ENCODE measurements at places on chromosomes 7 and 10.
A peak's percentile ranks its signal among the peaks of the same experiment; 100 is the strongest.

- DNase-seq = peak; percentile 8
Observed at GRCh38 chr10:49119746-49120145, 4.4 kb upstream of the VSTM4 start.

DNA sequence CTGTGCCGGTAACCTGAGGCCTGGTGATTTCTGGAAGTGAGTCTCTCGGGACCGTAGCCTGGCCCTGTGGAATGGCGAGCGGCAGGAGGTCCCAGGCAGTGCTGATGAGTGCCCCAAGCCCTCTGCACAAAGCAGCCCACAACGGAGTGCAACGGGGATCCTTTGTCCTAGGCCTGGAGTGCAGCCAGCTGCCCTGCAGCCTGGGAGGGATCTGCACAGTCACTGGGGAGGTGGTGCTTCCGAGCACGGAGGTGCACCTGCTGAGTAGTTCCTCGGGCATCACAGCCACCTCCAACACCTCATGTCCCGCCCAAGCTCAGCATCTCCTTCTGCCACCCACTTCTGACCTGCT is 162.8 kb upstream of the ZMIZ1 start:
- peak; percentile 62 for DNase-seq

DNA sequence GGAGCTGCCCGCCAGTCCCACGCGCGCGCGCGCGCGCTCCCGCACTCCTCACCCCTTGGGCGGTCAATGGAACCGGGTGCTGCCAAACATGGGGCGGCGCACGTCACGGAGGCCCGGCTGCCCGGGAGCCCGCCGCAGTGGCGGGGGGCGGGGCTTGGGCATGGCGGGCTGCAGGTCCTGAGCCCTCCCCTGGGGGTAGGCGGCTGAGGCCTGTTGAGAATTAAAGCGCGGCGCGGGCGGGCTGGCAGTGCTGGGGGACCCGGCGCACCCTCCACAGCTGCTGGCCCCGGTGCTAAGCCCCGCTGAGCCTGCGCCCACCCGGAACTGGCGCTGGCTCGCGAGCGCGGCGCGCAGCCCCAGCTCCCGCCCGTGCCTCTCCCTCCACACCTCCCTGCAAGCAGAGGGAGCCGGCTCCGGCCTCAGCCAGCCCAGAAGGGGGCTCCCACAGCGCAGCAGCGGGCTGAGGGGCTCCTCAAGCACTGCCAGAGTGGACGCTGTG is 634.2 kb downstream of the ANKRD7 start:
- no peak for DNase-seq

DNA sequence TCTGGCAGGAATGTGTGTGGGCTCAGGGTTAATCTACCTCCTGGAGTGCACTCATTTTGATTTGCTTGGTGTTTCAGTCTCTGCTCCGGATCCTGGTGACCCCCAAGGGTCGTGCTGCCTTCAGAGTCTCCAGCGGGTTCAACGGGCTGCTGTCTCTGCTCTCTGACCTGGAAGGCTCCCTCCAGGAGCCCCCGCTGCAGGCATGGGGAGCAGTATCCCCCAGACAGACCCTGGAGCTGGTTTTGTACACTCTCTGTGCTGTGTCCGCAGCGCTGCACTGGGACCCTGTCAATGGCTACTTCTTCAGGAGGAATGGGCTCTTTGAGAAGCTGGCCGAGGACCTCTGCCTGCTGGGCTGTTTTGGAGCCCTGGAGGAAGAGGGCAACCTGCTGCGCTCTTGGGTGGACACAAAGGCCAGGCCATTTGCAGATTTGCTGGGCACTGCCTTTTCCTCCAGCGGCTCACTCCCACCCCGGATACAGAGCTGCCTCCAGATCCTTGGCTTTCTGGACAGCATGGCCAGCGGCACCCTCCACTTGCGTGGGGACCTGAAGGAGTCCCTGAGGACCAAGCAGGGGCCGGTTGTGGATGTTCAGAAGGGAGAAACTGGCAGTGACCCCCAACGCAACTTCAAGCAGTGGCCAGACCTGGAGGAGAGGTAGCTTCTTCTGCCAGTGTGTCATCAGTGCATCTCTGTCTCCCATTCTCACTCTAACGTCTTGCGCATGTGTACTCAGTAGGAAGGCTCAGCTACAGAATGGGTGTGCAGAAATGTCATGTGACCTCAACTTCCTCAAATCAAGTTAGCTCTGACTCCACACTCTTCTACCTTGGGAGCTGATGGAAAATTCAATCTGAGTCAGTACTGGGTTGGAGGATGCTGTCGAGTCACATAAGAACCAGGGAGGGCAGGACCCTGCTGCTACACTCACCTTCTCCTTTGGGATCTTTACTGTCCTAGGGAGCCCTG is 58.5 kb downstream of the WDFY4 start:
- no peak for DNase-seq

- DNase-seq = peak; percentile 66
Observed at GRCh38 chr7:102450242-102450641, 14.4 kb downstream of the ALKBH4 start.

GRCh38 chr10:127149501-127150081 is 46.8 kb downstream of the INSYN2A start:
- no peak for DNase-seq

GRCh38 chr10:53702489-53702888 is 929.9 kb upstream of the MBL2 start:
- peak; percentile 59 for DNase-seq

GRCh38 chr7:2732959-2733584 is 45.1 kb downstream of the AMZ1 start:
- DNase-seq = peak; percentile 41

DNA sequence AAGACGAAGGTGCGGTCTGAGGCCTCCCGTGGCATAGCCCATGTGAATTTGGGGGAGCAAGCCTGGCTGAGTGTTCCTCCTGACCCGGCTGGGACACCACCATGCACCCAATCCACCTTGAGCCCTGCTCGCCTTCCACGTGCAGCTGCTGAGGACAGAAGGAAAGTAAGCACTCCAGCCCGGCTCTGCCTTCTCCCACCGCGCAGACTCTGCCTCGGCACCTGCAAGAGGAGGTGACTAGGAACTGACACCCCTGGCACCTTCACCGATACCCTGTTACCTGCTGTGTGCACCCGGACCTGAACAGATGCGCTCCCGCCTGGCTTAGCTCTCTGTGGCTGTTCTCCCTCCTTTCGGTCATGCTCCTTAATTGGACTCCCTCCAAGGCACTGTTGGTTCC is 57.0 kb upstream of the OPN4 start:
- no peak for DNase-seq

DNA sequence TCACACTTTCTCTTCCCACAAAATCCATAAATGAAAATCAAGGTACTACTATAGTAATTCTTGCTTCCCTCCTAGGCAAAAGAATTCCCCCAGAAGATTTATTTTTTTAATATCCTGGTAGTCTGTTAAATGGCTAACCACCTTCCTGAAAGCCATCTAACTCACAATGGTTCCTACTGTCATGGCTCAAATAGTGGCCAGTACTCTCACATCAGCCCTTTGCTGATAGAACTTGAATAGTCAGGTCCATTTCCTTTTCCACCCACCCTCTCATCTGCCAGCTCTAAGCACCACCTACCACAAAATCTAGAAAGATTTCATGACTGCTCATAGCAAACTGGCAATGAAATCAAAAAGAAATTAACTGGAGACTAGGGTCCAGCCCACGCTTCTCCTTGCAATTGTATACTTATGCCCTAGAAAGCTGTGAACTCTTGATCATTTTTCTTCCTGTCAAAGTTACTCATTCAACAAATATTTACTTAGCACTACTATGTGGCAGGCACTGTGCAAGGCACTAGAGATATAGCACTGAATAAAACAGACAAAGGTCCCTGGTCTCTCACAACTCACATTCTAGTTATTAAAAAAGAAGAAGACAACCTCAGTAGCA is 60.4 kb downstream of the ARMH3 start:
- peak; percentile 42 for DNase-seq

GRCh38 chr10:43689618-43689954 is 40.9 kb upstream of the ZNF32 start:
- DNase-seq = peak; percentile 67

DNA sequence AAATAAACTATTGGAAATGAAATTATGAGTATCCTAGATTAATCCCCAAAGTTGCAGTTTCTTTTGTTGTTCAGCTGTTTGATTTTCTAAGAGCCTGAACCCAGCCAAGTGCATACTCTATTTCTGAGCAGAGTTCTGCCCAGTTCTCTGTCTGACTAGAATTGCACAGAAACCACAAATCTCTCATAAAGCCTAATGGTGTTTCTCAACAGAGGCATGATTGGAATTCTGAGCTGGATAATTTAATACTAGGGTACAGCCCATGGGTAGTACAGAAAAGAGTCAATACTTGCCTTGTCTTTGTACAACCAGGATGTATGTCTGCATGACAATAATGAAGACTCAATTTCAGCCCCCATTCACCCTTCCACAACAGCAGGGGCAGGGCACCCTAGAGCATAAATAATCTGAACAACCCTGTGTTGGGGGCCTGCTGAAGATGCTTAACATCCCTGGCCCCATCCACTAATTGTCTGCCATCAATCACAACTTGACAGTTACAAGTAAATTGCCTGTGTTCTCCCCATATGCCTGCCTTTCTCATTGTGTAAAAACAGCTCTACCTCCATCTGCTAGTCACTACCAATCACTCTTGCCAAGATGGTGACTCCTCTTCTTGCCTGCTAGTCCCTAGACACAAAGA is 114.4 kb downstream of the NPSR1 start:
- no peak for DNase-seq

DNA sequence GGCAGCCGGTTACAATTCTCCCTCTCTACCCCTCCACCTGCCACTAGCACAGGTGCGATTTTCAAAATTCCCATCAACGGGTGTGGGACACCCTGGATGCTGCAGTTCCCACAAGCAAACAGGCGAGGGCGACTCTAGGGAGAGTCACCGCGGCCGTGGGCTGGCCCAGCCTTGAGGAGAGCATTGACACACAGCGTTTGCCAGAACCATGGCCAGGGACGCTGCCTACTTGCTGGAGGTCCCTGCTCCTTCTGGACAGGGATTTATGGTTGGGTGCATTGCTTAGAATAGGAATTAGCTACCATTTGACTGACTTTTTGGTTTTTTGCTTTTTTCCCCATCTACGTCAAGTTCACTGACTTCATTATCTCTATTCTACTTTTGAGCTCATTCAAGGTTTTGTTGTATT is 19.0 kb upstream of the CLDN4 start:
- peak; percentile 94 for DNase-seq

GRCh38 chr7:114979388-114979787 is 57.5 kb downstream of the MDFIC start:
- DNase-seq = no peak

- DNase-seq = no peak
Observed at GRCh38 chr10:102653060-102653459, 8.8 kb downstream of the TRIM8 start.

- no peak for DNase-seq
Observed at GRCh38 chr7:50307368-50308032, 3.0 kb downstream of the IKZF1 start.

DNA sequence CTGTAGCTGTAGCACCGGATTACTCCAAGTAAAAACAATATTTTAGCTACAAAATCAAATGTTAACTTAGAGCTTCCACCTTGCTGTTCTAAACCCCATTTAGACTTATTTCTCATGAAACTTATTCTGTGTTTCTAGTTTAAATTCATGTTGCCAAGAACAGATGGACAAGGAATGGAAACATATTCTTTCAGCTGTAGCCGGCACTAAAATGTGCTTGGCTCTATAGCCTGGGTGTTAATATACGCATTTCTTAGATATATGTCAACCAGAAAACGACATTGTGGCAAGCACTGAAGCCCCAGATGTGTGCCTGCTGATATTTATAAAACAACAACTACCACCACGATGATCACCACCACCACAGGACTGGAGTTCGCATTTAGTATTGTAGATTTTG is 190.3 kb upstream of the ETV1 start:
- no peak for DNase-seq

DNA sequence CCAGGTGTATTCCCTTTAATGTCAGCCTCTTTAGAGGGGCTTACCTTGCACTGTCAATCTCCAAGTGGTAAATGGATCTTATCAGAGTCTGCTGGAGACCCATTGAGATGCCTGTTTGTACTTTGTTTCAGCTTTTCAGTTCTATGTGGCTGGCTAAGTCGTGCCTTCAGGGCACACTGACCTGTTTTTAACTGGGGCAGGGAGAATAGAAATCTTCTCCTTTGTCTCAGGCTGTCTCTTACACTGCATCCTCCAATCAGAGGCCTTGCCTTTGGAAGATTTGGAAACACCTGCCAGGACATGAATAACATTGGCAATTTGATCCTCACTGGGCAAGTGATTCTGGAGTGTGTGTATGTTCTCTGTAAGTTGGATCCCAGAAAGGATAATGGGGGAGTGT is 65.0 kb downstream of the POU6F2 start:
- peak; percentile 12 for DNase-seq

GRCh38 chr10:122957474-122957873 is 3.4 kb upstream of the C10orf88 start:
- DNase-seq = no peak

DNA sequence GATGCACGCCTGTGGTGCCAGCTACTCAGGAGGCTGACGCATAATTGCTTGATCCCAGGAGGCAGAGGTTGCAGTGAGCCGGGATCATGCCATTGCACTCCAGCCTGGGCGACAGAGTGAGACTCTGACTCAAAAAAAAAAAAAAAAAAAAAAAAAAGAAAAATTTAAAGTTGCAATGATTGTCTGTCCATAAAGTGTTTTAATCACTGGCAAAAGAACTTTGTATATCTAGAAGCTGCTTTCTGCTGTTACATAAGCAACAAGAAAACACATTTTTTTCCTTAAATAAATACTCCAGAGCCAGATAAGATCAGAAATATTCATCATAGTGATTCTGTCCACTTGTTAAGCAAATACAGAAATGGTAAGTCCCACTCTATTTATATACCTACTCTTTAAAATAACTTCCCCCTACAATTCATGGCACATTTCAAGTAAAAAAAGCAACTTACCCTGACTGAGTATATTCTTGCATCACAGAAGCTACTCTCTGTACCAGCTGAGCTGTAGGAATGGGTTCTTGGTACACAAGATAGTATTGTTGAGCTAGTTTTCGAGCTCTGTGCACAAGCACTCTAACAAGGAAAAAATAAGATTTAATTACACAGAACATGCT is 7.6 kb downstream of the PSMA2 start:
- no peak for DNase-seq

- DNase-seq = peak; percentile 77
Observed at GRCh38 chr10:122348935-122349361, 25.6 kb upstream of the PLEKHA1 start.

DNA sequence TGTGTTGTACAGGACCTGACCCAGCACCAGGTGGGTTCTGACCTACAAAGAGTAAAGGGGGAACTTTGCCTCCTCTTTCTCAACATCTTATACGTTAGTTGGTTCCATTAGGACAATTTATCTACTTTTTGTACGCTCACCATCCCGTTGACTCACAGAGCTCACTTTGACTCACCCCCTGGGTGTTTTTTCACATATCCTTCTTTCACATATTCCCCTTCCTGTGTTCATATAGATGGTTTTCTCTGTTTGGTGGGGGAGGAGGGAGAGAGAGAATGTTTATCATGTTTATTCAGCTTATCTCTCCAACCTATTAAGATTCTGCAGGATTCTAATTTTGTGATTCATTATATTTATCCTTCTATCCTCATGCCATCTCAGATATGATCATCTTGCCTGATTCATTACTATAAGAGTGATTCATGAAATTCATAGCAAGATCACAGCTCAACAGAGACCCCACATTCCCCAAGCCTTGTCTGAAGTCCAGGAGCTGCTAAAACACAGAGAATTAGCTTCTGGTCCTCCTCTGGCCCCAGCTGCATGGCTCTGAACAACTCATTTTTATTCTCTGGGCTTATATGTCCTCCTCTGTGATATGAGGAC is 37.2 kb downstream of the PRSS2 start:
- no peak for DNase-seq

Data from DMS53 (cell line).